Motor neuron (in vitro differentiated cells): ENCODE measurements at places on chromosomes 3 and 15. TPM values are rescaled to one million over a fixed set of nuclear protein-coding genes. Genes with fewer than 3 reads are reported as not detected.

HRG gene
- 2.0 TPM in 1 of 2 replicates, not detected in the other for total RNA-seq

LXN gene
- total RNA-seq = 0.31 and 0.33 TPM in 2 replicates

ARNT2 gene
- 23.5 and 24.6 TPM in 2 replicates for total RNA-seq

CLDN16 gene
- total RNA-seq = 0.21 and 0.30 TPM in 2 replicates

NTRK3 gene
- total RNA-seq = 0.38 and 1.2 TPM in 2 replicates

IGF2BP2 gene
- 24.2 and 27.4 TPM in 2 replicates for total RNA-seq
